ENCODE measurements at places on chromosomes 13 and 19.

GRCh38 chr13:105565136-105565727 lies 970.2 kb downstream of the EFNB2 start:
- DNase-seq, result no peak

DNA sequence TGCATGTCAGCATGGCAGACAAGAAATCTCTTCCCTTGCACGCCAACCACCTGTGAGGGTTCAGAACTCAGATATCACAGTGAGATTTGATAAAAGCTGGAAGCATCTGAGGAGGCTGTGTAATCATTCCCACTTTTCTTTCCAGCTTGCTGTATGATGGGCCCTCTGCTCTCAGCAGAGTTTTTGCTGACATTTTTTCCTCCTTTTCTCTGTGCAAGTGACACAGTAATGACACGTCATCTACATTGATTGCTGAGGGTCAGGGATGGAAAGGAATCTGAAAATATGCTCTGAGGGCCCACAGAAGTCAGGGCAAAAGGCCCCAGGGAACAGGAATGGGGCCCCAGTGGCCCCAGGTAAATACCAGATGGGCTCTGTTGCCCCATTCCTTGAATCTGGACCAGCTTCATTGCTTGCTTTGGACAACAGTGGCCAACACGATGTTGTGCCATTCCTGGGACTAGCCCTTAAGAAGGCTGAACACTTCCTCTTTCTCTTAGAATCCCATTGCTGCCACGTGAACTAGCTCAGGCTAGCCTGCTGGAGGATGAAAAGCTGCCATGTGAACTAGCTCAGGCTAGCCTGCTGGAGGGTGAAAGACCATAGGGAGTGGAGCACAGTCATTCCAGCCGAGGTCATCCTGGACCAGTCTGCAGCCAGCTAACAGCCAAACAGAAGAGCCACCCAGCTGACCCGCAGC lies 68.2 kb downstream of the CACNA1A start:
- no peak for DNase-seq

DNA sequence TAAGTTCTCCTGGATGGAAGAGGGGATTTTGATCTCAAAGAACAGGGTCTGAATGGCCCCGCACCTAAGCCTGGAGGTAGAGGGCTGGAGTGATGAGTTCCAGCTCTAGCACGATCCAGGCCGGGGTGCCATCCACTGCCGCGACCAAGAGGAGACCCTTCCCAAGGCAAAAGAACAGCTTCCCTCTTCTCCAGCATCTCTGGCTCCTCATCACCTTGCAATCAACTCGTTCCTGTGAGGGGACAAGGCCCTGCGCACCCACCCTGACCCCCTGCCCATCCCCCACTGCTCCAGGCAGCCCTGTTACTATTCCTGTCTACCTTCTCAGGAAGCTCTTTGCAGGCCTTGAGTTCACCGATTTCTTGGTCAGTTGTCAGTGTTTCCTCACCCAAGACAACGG lies 17.8 kb downstream of the COL4A1 start:
- DNase-seq, result no peak

- DNase-seq, result no peak
Measured at GRCh38 chr13:97967948-97968347, 14.5 kb downstream of the IPO5 start.

GRCh38 chr19:36041831-36042230 lies 9.2 kb upstream of the CLIP3 start:
- no peak for DNase-seq

DNA sequence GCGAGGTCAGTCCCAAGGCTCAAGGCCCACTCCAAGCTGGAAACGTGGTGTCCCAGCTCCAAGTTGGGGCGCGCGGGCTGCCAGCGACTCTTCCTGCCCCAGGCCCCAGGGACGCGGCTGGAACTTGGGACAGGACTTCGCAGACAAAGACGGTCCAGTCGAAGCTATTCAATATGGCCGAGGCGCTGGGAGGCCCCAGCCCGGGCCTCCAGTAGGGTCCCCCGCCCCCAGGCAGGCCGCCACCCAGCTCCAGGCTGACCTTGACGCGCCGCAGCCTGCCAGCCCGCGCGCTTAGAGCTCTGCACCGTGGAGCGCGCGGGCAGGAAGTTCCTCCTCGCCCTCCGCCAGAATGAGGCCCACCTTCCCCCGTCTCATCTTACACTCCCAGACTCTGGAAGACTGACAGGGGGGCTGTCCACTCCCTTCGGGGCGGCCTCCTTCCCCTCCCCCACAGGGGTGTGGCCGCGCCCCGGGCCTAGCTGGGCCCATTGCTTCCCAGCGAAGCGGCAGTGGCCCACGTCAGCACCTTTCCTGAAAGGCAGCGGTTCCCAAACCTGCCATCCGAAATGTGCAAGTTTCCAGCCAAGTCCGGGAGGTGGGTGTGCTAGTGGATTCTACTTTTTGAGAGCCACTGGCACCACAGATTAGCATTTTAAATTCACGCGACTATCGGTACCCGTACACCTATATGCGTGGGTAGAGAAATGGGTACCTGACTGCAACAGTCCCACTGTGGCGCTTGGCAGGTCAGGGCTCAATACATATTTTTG lies at the start of gene CCDC8:
TSS of gene CCDC8 (minus strand) at position 303 of the 770 bp plus-strand sequence. CDS start 754 bp downstream, outside the sequence.
- DNase-seq, result no peak

DNA sequence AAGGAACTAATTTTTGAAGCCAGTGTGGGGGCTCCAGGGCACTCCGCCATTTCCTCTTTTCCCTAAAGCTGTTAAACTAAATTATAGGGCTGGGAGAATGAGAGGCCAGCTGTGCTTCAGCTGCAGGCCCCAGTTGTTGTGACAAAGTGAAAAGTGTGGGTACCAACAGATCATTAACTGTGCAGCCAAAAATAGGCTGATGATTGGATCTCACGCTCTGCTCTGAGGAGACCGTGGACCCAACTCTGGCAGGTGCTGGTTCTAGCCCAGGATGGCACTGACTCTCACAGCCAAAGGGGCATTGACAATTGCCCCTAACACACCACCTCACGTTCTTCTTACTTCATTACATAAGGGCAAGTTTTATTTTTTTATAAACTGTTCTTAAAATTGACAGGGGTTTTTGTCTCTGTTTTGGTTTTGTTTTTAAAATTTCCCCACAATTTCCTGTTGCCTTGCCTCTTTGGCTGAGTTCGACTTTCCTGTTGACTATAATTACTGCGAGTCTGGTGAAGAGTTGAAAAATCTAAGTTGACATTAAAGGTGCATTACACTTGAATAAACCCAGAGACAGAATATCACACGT lies 391.0 kb downstream of the FGF9 start:
- DNase-seq, result no peak

DNA sequence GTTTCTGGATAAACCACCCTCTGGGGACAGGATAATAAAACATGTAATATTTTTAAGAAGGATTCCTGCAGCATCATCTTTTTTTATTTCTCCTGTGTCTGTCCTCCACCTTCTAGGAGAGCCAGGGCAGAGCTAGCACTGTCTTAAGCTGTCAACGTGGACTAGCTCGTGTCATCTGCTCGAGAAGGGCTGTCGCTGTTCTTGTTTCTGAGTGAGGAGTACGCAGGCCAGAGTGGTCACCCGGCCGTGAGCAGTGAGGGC lies 13.9 kb downstream of the CAPN12 start:
- DNase-seq, result no peak

GRCh38 chr19:47790398-47790814 lies 11.9 kb downstream of the SELENOW start:
- DNase-seq, result peak; percentile 51

- DNase-seq, result no peak
Measured at GRCh38 chr19:2487842-2488241, 11.9 kb downstream of the GADD45B start.

GRCh38 chr19:16841391-16841926 lies 12.3 kb downstream of the SIN3B start:
- no peak for DNase-seq

- no peak for DNase-seq
Measured at GRCh38 chr13:34411177-34411576, 530.9 kb upstream of the NBEA start.

All from T-helper 22 cell (primary cell).